ENCODE measurements at places on chromosomes 11 and 22.
A peak's percentile ranks its signal among the peaks of the same experiment; 100 is the strongest.

- no peak for DNase-seq
Observed at GRCh38 chr22:19970479-19971275, 29.1 kb upstream of the TXNRD2 start.

GRCh38 chr22:50206599-50206998, 5.8 kb downstream of the SELENOO start:
- DNase-seq: no peak

DNA sequence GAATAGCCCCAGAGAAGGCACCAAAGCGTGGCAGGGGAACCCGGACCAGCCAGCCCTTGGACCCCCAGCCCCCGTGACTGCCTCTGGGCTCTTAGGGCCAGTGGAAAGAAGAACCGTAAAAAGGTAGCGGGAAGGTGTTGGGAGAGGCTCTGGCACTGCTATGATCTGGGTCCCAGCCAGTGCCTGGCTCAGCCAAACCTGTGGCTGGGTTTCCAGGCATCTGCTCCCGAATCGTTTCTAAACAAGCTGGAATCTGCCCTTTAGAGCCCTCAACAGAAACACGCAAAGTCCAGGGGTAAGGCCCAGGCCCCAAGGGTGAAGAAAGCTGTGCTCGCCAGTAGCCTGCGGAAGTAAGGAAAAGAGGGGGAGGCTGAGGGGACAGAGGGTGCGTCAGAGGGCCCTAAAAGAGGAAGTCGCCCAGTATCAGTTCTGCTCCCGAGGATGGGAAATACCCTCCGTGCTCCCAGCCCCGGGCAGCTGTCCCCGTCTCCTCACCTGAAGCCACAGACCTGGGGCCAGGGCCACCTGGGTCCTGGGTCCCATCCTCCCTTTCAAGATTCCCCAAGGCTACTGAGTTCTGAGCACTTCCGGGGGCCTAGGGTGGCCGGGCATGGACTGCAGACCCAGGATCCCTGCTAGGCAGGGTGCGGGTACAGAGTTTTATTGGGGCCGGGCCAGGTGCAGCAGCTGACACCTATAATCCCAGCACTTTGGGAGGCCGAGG, 24.7 kb downstream of the IL10RA start:
- no peak for DNase-seq

GRCh38 chr11:15943418-15944197, 412.7 kb downstream of the SOX6 start:
- no peak for DNase-seq

DNA sequence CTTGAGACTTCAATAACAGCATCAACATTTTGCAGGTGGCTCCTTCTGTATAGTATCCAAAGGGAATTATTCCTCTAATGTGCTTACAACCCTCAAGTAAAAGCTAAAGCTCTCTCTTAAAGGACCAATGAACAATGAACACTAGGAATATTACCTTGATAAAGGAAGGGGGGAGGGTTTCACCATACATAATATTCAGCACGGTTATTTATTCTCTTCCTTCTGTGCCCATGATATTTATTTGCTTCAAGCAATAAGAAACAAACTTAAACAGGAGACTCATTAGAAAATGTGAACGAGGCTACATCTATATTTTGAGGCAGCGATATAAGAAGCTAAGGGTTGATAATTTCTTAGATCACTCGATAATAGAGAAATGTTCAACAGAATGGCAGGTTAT, 21.2 kb downstream of the BLID start:
- DNase-seq: no peak

DNA sequence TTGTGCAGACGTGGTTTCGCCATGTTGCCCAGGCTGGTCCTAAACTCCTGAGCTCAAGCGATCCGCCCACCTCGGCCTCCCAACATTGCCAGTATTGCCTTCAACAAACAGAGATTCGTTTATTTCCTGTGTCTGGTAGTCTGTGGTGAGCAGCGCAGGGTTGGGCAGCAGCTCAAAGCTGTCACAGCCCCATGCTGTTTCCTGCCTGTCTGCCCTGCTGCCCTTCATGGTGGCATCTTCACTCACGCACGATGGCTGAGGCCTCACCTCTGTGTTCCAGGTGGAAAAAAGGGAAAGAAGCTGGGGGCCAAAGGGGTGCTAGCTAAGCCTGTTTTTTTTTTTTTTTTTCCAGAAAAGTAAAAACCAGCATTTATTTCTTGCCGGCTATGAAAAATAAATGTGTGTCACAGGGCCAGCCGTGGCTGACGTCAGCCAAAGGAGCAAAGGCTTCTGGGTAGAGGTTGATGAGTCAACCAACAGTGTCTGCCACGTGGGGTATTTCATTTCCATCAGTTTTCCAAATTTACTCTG, 28.8 kb downstream of the TBC1D22A start:
- no peak for DNase-seq

- DNase-seq: no peak
Observed at GRCh38 chr11:116782728-116783127, 5.1 kb downstream of the ZPR1 start.

- DNase-seq: peak; percentile 17
Observed at GRCh38 chr11:128506999-128507611, 80.3 kb downstream of the ETS1 start.

GRCh38 chr22:33036881-33037280, 21.3 kb downstream of the SYN3 start:
- DNase-seq: no peak

GRCh38 chr11:74641289-74641688, 48.9 kb downstream of the POLD3 start:
- no peak for DNase-seq

DNA sequence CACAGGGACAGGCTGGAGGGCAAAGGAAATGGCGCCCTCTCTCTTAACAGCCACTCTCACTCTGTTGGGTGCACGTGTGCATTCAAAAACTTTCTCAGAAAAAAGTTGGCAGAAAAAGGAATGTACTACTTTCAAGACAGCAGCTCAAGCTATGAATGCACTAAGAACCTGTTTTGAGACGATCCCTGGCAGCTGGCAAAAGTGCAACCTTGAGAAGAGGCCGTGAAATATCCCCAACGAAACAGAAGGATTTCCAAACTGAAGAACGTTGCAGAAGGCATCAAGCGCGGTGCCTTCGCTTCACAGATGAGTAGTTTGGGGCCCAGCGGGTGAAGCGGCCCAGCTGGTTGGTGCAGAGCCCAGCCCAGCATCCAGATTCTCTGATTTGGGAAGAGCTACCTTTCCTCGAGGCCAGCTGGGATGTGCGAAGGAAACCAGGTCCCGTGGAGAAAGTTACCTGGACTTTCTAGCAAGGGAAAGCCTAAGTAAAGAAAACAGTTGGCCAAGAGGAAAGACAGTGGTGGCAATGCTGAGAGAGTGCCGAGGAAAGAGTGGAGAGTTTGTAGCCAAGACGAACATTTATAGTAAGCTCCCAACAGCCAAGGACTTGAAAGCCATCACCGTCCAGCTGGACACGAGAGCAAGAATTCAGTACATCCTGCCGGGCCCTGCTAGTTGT, 16.3 kb downstream of the IFT27 start:
- no peak for DNase-seq

DNA sequence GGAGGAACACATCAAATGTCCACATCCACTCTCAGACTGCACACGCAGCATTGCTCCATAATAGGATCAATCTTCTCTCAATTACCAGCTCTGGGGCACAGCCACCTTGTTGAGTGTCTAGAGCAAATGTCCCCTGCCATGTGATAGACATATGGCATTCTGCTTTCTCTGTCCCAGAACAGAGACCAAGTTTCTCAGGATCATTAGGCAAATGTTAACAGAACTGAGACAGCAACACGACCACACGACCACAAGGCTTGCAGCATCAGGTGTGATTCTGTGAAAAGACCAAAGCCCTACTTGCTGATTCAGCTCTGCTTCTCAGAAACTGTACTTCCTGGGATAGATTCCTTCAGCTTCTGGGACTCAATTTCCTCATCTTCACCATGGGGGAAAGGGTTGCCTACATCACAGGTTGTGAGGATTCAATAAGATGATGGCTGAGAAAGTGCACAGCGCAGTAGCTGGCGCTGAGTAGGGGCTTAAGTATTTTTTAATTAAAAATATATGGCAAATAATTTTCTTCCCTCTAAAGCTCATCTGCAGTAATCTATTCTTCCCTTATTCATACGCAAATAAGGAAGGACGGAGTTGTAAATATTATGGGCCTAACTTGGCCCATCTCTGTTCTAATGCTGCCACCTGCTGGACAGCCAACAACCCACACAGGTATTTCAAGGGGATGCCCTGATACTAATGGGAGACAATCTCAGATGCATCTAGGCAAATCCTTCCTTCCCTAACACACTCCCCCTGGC, 54.3 kb upstream of the USP47 start:
- no peak for DNase-seq

DNA sequence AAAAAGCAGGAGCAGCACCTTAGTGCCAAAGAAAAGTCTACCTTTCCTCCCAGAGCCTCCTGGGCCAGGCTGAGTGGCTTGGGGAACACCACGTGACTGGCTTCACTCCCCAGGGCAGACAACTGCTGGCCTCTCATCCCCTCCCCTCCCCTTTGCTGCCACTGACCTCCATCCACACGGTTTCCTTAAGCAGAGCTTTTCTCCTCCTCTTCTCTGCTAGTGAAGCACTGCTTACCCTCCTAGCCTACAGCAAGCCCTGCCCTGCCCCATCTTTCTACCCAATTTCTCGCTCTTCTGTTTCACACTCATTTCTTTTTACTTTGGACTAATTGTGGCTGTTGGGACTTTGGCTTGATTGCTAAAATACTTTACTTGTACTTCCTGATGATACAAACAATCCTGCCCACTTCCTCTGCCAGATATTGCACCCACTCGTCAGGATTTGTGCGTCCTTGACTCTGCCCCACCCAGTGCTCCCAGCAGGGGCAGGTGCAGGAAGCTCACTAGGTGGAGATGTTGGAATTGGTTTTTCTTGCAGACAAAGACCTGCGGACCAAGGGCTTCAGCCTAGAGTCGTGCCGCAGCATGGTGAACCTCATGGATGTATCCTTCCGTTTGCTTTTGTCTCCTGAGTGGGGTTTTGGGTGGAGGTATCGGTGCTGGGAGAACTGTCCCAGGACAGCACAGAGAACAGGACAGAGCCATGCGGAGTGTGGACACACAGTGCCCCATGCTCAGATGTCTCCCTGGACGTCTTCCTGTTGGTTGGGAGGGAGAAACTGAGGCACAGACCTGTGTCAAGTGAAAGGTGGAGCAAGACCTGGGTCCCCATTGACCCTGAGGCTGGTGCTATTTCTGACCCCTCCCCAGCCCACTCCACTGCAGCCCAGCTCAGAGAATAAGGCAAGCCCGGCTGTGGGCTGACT, 27.3 kb downstream of the CAPN1 start:
- no peak for DNase-seq

DNA sequence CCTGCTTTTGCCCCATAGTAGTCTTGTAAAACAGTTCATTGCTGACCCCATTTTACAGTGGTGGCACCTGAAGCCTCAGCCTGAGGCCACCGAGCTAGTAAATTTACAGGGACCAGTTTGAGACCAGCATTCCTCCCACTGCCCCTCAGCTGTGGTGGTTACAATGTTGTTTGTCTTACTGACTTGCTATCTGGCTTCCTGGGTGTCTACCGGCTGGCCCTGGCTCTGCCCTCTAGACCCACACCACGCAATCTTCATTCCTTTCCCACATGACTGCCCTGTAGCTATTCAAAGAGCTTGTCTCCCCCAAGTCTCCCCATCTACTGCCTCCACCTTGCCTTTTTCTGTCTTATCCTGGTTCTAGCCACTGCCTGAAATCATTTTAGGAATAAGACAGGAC, 20.8 kb downstream of the PIK3IP1 start:
- no peak for DNase-seq

DNA sequence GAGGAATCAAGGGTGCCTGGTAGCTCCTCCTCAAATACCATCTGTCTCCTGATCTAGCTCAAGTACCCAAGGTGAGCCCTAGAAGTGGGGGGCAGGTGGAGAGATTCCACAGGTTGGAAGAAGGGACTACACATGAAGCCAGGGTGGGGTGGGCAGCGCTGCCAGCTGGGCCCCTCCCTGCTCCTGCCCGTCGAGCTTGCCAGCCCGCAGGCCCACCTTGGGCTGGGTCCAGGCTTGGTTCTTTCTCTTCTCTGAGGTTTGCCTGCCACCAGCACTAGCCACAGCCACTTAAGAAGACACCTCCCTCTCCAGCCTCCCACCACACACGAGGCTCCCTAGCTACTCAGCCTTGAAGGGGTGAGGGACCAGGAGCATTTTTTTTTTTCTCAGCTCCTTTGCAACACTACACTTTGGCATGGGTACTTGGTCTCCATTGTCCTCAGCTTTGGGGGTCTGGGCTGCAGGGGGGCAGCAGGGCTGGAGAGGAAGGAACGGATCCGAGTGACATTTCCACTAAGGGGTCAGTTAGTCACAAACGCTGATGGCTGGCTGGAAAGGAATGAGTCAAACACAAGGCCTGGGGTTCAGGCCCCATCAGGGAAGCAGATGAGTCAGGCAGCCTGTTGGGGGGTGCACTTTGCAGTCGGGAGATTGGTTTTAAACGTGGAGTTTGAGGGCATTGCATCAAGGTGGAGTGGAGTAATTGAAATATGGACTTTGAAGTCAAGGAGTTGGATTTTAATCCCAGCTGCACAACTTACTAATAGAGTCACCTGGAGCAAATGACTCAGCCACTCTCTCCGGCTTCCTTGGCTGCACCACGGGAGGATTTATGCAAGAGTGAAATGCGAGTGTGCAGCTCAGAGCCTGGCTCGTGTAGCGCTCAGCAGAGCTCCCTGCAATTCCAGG, 7.4 kb upstream of the NPTXR start:
- no peak for DNase-seq

- no peak for DNase-seq
Observed at GRCh38 chr11:117793583-117793982, 3.4 kb downstream of the DSCAML1 start.

DNA sequence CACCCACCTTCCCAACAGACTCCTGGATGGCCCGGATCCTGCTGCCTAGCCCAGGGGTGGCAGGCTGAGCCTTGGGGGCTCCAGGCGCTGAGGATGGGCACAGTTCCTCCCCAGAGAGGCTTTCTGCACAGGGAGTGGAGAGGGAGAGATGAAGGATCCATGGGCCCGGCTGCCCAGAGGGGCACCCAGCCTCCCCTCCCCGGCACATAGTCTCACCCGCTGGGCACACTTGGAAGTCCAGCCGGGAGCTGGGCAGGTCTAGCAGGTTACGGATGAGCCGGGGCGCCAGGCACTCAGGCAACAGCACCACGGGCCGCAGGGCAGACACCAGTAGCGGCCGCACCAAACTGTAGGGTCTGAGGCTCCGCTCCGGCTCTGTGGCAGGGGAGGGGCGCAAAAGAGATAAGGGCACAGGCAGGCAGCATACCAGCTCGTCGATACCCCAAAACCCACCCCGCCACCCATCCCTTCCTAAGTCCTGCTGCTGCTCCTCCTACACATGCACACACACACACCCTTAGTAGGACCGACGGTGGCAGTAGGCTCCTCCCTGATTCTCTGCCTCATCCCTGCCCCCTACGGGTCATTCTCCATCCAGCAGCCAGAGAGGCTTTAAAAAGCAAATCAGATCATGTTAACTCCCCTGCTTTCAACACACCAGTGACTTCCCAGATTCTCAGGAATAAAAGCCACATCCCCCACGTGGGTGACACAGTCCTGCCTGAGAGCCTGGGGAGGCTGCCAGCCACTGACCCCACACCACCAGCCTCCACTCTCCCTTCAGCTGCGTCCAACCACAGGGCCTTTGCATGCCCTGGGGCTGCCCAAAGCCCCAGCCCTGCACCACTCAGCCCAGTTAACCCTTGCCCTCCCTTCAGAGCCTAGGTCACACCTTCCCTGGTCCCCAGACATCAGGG, 6.5 kb upstream of the MFNG start:
- DNase-seq: no peak

- no peak for DNase-seq
Observed at GRCh38 chr11:103936059-103936458, 100.4 kb upstream of the DDI1 start.

All from GOT3 (cell line).